ENCODE measurements at places on chromosomes 5 and 9.

DNA sequence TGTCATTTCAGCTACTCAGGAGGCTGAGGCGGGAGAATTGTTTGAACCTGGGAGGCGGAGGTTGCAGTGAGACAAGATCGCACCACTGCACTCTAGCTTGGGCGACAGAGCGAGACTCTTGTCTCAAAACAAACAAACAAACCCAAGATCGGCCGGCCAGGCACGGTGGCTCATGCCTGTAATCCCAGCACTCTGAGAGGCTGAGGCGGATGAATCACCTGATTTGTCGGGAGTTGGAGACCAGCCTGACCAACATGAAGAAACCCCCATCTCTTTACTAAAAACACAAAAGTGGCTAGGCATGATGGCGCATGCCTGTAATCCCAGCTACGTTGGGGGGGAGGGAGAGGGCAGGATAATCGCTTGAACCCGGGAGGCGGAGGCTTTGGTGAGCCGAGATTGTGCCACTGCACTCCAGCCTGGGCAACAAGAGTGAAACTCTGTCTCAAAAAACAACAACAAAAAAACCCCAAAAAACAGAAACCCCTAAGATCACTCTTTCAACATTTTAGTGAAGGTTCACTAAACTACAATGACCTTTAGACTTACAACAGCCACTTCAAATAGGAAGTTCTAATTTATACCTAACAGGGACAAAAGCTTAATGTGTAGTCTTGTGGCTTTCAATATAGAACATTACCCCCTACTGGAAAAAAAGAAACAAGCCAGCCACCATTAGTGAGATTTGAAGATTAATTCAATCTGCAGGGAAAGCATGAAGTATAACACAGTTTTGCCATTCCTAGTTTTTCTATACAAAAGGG, 7.0 kb downstream of the HSPA9 start:
- DNase-seq: no peak

GRCh38 chr5:68618501-68618900, 402.9 kb downstream of the PIK3R1 start:
- no peak for DNase-seq

DNA sequence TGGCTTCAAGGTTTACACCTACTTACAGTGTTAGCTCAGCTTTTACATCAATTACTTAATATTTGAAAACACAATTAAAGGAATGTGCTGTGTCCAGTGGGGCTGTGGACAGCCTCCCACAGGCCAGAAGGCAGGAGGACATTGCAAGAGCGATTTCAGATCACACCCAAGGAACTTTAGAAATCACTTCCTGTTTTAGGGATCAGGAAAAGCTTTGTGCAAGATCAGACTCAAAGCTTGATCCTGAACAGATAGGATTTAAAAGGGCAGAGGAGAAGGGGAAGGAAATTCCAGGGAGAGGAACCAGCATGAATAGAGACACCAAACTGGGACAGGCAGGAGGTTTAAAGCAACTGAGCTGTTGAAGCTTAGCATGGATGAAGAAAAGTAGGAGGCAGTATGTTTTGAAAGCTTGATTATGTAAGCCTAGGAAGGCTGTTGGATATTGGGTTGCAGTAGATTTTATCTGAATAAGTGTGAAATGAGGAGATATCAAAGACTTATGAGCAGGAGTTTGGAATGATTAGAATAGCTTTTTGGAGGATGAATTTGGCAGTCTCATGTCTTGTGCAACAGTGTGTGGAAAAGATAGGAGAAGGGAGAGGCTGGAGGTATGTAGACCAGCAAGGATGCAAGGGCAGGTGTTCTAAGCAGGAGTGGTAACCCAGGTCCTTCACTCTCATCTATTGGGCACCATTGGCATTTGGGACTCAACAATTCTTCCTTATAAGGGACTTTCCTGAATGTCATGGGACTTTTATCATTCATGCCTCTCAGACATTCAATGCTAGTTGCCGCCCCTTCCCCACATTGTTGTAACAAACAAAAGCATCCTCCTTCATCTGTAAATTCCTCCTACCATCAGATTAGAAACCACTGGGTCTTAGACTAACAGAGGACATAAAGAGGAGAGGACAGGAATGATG, 123.5 kb downstream of the TARS1 start:
- no peak for DNase-seq

DNA sequence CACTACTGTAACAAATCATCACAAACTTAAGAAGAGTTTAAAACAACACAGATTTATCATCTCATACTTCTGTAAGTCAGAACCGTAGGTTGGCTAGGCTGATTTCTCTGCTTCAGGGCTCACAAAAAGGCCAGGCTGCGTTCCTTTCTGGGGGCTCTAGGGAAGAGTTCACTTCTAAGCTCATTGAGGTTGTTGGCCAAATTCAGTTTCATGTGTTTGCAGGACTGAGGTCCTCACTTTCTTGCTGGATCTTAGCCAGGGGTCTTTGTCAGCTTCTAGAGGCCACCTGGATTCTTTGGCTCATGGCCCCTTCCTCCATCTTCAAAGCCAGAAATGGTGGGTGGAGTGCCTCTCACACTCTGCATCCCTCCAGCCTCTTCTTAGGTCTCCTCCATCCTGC, 76.0 kb downstream of the ACTBL2 start:
- DNase-seq: no peak

DNA sequence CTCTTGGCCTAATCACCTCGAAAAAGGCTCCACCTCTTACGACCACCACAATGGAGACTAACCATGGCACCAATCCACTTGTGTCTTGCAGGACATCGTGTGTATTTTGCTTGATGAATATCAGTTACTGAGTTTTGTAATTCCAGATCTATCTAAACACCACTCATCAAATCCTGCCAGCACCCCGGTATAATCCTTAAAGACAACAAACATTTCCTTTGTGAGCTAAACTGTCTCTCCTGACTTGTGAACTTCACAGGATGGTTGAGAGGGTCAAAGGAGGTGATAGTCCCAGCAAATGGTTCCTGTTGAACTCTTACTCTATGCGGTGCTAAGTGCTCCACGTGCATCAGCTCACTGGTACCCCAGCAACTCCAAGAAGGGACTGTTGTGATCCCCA, 4.0 kb upstream of the TOR1B start:
- no peak for DNase-seq

DNA sequence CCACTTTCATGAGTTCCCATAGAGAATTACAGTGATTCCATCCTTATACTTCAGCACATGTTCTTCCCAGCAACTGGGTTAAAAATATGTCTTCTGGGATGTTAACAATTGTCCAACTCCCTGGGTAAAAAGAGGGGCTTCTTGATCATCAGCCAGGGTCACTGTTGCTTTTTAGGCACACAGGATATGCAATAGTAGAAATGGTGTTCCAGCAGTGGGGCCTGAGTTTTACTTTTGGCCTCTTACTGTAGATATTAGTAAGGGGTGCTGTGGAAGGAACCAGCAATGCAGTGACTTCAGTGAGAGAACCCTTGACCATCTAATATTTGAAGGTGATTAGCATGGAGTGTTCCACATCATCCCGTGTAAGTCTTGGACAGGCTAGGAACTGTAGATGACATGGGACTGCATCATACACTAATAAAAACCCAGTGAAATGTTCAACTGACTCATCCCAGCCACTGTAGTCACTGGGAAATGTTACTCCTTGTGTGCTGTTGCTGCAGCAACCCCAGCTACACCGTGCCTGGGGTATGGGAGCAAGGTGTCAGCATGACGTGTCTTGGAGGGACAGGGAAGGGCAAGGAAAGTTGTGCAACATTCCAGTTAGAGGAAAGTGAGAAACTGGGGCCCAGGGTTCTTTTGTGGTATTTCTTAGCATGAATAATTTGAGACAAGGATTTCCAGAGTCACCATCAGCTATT, 610.9 kb downstream of the RAB3C start:
- no peak for DNase-seq

DNA sequence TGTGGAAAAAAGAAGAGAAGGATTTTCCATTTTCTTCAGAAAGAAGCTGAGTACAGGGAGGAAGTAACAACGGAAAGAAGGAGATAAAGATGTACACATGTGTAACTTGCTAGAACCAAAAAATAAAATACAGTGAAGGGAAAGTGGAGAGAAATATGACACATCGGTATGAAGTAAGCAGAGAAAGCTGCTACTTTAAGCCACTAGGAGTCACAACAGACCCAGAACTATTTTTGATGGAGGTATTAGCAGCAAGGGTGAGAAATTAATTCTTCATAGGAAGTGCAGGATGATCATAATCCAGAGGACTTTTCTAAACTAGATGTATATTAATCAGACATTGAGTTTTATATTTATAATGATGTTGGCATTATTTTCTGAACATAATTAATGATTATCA, 88.5 kb downstream of the FAM174A start:
- peak; percentile 2 for DNase-seq

All from CD4-positive, alpha-beta T cell treated with Interferon alpha-2 for 1 hour (primary cell).